ENCODE measurements at places on chromosomes 7 and 10.

DNA sequence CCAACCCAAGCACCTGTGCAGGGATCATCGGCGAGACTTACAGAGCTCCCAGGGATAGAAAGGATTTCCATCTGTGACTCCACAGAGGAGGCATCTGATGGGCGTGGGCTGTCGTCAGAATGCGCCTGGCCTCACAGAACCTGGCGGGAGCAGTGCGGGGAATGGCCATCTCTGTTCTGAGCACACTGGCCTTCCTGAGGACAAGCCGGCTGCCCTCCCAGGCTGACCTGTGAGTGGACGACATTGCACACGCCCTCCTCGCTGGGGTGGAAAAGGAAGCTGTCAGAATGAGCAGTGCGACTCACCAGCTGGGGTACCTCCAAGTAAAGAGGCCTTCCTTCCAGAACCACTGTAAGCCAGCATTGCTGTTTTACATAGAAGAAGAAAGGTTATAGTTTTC, 234.6 kb upstream of the PITRM1 start:
- DNase-seq, result no peak

- no peak for DNase-seq
These were observed 2.2 kb downstream of the COMTD1 start for GRCh38 chr10:75233444-75234016.

DNA sequence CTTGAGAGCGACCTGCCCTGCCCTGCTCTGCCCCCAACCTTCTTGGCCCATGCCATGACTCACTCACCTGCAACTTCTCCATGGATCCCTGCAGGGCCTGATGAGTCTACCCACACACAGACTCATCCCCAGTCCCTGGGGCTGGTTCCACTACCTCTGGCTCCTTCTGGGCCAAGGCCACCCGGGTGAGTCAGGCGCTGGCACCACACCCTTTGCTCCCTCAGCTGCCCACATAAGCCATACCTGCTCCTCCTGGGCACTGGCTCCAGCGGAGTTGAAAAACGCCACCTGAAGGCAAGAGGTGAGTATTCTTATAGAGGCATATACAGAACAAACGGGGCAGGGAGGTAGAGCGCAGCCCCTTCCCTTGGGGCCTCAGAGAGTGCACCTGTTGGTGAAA, 16.2 kb upstream of the MTPAP start:
- no peak for DNase-seq

- DNase-seq, result no peak
These were observed 90.5 kb upstream of the SVIL start for GRCh38 chr10:29725133-29725720.

DNA sequence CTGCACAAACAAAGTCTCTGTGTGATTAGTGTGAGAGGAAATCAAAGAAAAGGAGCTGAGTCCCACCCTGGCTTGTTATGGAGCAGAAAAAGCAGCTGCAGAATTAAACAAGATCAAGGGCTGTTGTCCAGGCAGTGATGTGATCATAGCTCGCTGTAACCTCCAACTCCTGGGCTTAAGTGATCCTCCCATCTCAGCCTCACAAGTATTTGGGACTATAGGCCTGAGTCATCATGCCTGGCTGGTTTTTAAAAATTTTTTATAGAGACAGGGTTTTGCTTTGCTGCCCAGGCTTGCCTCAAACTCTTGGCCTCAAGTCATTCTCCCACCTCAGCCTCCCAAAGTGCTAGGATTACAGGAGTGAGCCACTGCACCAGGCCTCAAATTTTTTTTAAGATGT, 88.9 kb downstream of the IPMK start:
- no peak for DNase-seq

- DNase-seq, result no peak
These were observed 29.0 kb upstream of the GNAT3 start for GRCh38 chr7:80540836-80541235.

DNA sequence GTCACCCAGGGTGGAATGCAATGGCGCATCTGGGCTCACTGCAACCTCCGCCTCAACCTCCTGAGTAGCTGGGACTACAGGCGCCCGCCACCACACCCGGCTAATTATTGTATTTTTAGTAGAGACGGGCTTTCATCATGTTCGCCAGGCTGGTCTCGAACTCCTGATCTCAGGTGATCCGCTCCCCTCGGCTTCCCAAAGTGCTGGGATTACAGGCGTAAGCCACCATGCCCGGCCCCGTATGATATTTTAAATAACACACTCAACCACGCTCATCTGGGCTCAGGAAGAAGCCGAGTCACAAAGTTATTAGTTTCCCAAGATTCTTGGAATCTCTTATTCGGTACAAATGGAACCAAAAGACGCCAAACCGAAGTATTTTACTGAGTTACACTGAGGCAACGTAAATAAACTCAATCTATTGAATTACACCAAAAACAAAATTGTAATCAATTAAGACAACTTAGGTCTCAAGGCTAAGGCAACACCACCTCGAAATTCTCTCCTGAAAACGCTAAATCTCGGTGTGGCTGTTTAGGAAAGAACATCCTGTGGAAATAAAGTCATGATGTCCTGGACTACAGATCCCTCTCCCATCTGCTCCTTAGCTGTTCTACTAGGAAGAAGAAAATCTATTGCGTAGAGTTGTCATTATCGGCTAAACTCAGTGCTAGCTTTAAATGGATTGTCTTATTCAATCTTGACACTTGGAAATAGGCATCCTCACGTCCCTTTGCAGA, 910 bp downstream of the ARHGAP19 start:
- no peak for DNase-seq

DNA sequence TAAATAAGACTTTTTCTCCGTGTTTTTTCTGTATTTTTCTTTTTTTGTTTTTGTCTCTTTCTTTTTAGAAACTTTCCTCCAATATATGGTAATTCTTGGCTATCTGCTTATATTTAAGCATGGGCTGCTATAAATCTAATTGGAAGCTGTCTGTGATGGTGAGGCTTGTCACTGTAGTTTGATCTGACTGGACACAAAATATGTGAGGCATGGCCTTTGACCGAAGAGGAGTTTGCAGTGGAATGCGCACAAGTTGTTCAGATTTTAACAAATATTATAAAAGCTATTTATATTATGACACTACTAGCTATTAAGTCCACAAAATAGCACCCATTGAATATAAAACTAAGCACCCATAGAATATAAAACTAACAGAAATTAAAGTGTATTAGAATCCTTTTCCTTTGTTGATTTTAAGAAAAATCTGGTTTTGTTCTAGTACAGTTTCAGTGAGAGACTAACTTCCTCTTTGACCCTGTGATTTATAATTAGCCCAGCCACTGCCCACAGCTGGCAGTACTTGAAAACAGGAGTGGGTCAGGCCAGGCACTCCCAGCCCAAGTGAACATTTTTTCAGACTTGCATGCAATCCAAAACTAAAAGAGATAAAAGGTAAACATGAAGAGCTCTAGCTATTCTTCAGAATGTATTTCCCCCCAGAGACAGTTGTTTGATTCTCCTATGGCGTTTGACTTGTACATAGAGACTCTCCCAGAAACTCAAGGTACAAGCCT, 69.9 kb upstream of the FGL2 start:
- no peak for DNase-seq

DNA sequence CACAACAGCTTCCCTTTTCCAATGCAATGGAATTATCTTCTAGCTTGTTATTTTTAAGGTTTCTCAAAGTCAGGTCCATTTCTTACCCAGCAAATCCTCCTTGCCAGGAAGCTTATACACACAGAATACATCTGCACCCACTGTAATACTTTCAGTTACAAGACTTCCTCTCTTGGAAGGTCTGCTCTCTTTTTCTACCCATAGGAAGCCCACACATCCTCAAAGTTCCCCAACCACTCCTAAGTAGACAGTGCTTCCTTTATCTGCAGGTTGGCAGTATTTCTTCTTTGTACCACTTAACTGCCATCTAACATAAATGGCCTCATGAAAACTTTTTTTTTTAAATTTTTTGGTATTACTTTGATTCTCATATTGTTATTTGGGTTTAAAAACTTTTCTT, 155.6 kb downstream of the TAX1BP1 start:
- no peak for DNase-seq

DNA sequence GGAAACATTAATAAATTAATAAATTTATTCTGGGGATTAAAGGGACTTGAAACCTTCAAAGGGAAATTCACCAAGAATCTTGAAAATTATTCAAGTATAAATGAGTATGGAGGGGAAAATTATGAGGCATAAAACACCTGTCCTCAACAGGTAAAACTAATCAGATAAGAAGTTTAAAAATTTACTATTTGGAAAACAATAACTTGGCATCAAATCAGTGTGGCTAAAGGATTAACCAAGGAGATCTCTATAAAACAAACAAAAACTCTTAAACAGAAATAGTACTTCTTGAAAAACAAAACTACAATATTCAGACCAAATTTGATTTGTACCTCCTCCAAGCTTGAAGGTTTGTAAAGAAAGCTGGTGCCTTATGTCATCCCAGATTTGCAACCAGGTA, 66.4 kb upstream of the ZNF804B start:
- no peak for DNase-seq

GRCh38 chr10:97926055-97926454, 76.4 kb downstream of the GOLGA7B start:
- DNase-seq, result no peak

DNA sequence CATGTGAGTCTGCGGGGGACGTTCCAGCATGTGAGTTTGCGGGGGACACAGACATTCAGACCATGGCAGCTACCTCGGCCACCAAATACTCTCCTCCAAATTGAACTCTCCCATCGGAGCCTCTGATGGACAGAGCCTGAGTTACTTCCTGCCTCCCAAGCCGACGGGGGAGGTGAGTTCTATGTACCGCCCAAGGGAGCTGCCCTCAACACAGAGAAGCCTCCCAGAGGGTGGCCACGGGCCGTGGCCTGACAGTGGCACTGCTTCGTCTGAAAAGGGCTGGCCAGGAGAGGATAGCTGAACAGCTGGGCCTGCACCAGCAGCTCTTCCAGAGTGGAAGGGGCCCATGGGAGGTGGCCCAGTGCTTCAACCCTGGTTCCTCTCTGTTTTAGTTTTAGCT, 274.5 kb upstream of the PPP2R2D start:
- no peak for DNase-seq

DNA sequence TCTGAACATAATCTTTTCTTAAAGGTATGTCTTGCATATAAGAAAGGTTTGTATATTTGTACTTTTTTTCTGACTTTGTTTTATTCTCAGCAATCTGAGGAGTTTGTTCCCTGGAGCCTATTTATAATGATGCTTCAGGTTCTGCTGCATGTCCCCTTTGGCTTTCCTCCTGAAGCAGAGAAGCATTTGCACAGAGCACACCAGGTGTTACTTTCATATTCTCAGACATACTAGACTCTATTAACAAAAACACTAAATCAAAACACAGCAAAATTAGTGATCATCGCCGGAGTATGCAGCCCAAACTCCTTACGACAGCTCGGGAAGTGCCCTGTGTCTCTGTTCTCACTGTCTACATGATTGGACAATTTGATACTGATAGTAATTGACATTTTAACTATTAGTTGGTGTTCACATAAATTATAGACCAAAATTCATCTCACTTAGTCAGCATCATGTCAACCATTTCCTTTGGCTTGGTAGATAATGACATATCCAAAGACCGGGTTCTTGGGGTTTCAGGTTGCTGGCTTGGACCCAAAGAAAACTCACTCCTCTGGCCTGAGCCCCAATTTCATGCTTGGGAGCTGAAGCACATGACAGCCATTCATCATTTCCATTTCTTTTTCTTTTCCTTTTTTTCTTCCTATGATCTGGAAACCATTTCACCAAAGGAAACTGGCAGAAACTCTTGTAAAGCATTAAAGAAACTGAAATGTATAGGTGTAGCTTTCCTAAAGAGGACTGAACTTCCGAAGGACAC, 400.1 kb upstream of the NRP1 start:
- DNase-seq, result no peak

DNA sequence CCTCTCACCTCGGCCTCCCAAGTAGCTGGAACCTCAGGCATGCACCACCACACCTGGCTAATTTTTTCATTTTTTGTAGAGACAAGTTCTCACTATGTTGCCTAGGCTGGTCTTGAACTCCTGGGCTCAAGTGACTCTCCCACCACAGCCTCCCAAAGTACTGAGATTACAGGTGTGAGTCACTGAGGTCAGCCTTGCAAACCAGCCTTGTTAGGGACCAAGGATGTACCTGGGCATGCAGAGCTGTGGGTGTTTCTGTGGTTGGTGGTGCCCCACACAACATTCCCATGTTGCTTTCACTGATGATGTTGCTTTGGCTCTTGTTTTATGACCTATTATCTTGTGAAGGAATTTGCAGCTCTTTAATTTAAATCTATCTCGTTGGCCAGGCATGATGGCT, 54.8 kb downstream of the OTUD1 start:
- DNase-seq, result no peak

DNA sequence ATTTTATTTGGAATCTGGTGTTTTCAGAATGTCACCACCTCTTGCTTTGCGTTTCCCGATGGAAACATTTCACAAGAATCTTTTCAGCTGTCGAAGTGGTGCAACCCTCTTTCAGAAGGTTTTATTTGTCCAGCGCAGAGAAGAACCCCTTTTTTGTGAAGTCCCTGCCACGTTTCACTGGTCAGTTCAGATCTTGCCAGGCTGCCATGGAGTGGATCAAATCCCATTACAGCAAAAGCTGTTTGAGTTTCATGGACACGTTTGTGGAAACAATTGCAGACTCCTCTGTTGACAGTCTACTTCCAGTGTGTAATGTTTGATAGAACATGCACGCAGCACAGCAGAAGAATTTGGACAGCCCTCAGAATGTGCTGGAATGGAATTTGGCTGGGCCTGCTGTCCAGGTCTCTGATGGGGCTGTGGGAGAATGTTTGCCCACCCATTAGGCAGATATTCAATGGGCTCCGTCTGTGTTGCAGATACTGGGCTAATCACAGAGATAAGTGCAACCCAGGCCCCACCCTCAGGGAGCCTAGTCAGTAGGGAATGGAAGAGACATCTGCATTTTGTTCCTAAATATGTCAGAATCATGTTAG, 143.2 kb downstream of the GRK5 start:
- no peak for DNase-seq

DNA sequence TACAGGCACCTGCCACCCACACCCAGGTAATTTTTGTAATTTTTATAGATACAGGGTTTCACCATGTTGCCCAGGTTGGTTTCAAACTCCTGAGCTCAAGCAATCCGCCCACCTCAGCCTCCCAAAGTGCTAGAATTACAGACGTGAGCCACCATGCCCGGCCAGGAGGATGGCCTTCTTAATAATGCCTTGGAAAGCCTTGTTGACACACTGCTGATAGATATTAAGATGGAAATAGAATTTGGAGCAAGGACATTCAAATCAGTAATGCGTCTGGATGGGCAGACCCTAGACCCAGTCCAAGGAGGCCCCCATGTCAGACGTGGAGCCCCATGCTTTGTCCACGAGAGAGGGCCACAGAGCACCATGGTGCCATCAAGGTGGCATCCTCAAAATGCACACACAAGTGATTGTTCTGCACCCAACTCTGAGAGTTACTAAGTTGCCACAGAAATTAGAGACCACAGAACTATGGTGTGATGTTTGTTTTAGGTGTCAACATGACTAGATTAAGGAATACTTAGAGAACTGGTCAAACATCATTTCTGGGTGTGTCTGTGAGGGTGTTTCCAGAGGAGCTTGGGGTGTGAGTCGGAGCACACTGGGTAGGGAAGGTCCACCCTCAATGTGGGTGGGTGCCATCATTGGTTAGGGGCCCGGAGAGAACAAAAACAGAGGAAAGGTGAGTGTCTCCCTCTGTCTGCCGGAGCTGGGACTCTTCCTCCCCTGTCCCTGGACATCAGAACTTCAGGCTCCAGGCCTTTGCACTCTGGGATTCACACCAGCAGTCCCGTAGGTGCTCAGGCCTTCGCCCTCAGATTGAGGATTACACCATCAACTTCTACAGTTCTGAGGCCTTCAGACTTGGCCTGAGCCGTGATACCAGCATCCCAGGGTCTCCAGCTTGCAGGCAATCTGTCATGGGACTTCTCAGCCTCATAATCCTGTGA, 34.5 kb downstream of the EBF3 start:
- DNase-seq, result no peak

Data from stimulated activated CD4-positive, alpha-beta T cell treated with anti-CD3 and anti-CD28 coated beads, TNF-alpha, amount 100 ng/mL, for 4 hours (primary cell).